Right ventricle myocardium superior (tissue), 1 donor: ENCODE measurements at places on chromosomes 1 and 21.

DNA sequence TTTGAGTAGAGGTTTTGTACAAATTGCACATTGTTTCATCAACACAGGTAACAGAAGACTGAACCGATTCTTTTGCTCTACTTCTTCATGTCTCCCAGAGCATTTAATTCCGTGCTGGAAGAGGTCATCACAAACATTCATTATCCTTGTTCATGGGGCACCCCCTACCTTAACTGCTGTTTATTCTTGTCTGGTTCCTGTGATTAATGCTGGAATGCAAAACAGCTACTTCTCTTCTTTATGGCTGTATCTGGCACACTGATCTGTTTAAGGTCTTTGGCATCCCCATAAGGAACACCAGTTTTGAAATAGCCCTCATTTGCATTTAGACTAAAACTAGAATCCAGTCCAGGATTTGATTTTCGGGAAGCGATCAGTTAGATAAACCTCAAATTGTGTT lies 42.2 kb downstream of the NTNG1 start:
- no peak for DNase-seq

- peak; percentile 85 for DNase-seq
These were observed 436 bp upstream of the TTLL7 start for GRCh38 chr1:83999316-83999819.

- DNase-seq, result no peak
These were observed 72.2 kb downstream of the SERINC2 start for GRCh38 chr1:31485166-31485565.

DNA sequence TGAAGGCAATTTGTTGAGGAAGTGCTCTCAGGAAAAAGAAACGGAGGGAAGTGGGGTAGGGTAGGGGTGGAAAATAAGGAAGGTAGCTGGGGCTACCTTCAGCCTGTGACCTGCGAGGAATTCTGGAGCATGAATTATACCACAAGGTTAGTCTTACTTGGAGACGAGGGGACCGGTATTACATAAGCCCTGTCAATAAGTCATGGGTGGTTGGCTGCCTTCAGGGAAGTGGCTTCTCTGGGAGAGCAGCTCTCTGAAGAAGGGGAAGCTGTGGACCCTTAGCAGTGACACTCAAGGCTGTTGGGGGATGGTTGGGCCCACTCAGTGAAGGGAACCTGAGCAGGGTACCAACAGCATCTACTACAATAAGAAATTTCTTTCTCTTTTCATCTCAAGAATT lies 111.3 kb downstream of the TNFSF18 start:
- no peak for DNase-seq

GRCh38 chr1:7196036-7196911 lies 411.0 kb downstream of the CAMTA1 start:
- DNase-seq, result no peak

DNA sequence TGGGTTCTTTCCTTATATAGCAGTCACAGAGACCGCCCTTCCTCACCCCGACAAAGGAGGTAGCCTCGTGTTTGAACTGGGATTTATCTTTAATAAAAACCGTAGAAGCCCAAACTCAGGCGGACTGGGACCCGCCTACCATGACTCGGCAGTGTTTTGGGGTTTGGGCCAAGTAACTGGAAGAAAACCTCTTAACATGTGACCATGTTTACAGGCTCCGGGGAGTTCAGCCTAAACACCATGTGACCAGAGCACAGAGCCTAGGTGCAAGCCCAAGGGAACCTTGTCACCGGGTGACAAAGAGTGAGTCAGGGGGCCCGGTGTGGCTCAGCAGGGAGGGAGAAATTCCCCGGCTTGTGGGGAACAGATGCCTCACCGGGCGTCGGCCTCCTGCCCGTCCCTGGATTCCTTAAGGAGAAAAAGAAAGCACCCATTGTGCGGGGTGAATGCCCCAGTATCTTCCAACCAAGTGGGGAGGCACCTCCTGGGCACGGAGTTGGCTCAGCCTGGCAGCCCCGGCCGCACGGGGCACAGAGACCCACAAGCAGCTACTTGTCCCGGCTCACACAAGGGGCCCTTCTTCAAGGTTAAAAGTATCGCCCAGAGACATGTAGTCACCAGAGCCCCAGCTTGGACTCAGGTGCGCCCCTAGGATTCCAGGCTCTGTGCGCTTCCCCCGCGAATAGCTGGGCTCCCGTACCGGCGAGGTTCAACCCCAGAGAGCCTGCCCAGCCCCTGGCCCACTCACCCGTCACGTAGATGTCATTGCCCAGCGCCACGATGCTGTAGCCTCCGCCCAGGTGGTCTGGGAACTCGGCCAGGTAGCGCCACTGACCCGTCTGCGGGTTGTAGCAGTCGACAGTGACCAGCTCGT lies 1.4 kb downstream of the KLHL21 start:
- peak; percentile 81 for DNase-seq

- DNase-seq, result no peak
These were observed 19.9 kb upstream of the ERICH3 start for GRCh38 chr1:74693473-74693872.

DNA sequence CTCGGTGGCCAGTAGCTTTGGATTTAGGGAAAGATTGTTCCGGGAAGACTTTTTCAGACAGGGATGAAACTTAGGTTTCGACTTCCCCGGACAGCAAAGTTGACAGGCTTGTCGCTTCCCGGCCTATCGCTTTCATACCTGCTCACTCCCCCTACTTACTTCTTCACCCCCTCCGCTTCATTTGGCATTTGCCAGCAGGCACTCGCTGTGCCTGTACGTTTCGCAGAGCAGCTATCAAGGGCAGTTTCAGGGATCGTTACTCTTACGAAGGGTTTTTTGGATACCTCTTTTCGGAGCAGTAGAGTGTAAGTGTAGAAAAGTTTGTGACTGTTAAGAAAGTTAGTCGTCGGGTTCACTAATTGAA lies 393 bp downstream of the BLZF1 start:
- DNase-seq, result no peak

DNA sequence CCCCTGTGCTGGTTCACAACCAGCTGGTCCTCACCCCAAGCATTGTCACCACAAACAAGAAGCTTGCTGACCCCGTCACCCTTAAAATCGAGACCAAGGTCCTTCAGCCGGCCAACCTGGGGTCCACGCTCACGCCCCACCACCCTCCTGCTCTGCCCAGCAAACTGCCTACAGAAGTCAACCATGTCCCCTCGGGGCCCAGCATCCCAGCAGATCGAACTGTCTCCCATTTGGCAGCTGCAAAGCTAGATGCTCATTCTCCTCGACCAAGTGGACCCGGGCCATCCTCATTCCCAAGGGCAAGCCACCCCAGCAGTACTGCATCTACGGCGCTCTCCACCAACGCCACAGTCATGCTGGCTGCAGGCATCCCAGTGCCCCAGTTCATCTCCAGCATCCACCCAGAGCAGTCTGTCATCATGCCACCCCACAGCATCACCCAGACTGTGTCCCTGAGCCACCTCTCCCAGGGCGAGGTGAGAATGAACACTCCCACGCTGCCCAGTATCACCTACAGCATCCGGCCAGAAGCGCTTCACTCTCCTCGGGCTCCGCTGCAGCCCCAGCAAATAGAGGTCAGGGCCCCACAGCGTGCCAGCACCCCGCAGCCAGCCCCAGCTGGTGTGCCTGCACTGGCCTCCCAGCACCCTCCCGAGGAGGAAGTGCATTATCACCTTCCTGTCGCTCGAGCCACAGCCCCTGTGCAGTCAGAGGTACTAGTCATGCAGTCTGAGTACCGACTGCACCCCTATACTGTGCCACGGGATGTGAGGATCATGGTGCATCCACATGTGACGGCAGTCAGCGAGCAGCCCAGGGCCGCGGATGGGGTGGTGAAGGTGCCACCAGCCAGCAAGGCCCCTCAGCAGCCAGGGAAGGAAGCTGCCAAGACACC lies 40.6 kb downstream of the ZBTB17 start:
- DNase-seq, result no peak

- DNase-seq, result no peak
These were observed 32.5 kb upstream of the CACHD1 start for GRCh38 chr1:64437453-64437852.

DNA sequence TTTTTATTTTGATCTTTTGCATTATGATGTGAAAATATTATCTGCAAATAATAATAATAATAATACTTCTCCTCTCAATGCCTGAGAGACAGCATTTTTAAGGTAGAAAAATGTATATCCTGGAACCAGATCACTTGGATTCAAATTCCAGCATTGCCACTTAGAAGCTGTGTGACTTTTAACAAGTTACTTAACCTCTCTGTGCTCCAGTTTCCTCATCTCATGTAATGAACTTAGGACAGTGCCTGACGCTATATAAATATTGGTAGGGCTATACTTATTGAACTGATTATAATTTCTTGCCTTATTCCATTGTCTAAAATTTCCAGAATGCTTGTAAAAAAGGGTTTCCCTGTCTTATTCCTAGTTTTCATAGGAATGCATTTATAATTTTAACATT lies 137.2 kb downstream of the IGSF21 start:
- no peak for DNase-seq

- no peak for DNase-seq
These were observed 34.5 kb upstream of the CD58 start for GRCh38 chr1:116605315-116605714.

DNA sequence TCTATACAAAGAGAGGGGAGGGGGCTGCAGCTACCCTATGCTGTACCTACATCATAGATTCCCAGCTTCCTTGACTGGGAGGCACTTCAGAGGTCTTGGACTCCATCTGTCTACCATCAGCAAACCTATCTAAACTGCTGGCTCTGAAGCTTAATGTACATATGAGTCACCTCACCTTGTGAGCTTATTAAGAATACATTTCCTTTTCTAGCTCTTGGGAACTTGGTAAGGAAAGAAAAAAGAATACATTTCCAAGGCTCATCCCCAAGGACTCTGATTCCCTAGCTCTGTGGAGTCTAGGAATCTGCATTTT lies 50.0 kb upstream of the PRELP start:
- DNase-seq, result no peak

GRCh38 chr1:180136331-180136967 lies 18.2 kb upstream of the QSOX1 start:
- DNase-seq, result no peak

GRCh38 chr21:34509151-34509550 lies 2.9 kb downstream of the KCNE1 start:
- DNase-seq, result no peak
